ENCODE measurements at places on chromosomes 7 and 10.
A peak's percentile ranks its signal among the peaks of the same experiment; 100 is the strongest.

DNA sequence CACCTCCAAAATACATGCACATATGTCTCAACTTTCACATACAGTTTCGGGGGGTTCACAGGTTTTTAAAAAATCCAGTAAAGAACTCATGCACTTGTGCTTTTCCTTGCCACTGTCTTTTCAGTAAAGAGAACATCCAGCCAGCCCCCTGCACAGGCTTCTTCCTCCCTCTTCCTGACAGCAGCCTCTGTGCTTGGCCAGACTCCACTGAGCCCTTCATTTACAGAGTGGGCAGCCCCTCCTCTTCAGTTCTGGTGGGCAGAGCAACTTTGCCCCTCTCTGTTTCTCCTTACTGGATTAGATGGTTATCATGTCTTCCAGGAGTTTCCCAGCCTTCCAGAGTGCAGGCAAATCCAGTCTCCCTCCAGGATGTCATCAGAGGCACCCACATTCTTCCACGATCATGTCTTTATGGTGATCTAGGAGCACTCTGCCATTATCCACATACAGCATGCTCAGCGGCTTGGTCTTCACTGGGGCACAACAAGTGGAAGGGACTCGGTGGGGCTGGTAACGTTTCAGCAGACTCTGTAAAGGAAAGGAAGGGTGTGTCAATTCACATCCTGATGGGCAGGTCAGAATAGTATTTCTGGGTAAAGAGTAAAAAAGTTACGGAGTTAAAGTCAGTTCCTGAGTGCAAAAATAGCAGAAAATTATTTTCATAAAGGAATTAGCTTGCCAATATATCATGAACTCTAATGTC, 8.8 kb downstream of the NODAL start:
- no peak for DNase-seq

- no peak for DNase-seq
These were observed 114.9 kb upstream of the NANOS1 start for GRCh38 chr10:118914629-118915028.

GRCh38 chr7:86991771-86992191, 67.7 kb downstream of the ELAPOR2 start:
- no peak for DNase-seq

GRCh38 chr7:37112876-37113275, 335.8 kb downstream of the ELMO1 start:
- no peak for DNase-seq

DNA sequence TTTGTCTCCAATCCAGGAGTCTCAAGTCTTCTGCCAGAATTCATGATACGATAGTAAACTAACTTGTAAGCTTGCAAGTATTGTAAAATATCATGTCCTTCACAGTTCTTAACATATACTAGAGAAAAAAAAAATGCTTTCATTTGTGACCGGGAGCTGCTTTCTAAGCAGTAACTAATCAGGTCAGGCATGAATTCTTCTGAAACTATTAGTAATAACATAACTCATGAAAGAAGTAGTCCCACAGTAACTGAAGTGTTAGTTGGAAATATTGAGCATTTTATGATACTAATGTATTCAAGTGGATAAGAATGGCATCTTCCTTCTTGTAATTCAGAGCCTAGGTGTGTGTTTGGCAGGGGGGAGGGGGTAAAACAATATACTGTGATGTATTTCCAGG, 665.6 kb downstream of the DNAJB9 start:
- DNase-seq = no peak

DNA sequence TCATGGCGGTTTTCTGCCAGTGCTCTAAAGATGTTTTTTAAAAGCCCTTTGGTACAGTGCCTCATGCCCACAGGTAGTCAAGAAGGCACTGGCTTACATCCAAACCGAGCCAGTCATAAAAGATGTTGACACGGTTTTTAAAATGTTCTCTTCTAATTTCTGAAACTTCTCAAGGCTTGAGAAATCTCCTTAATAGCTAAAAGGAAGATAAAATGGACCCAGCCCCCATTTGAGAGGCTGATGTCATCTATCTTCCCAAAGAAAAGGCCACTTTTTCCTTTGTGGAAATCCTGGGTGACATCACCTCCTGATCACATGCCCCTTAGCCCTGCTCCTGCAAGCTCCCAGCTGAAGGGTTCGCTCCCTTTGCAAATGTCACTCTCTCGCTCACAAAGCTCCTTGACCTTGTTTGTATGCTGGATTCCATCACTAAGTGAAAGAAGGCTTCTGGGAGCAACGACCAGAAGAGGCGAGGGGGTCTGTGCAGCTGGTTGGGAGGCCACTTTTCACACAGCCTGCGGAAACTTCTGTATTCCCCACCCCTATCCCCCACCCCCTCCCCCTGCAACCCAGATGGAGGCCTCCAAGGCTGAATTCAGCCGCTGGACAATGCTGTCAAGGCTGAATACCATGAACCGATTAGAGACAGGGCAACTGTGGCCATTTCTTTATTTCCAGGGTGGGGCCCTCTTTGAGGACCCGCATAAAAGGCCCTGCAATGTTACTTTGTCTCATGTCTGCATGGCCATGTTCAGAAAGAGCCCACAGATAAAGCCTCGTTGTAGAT, 122.8 kb downstream of the CUBN start:
- no peak for DNase-seq

GRCh38 chr7:76193466-76193865, 8.2 kb upstream of the SRRM3 start:
- DNase-seq = no peak

DNA sequence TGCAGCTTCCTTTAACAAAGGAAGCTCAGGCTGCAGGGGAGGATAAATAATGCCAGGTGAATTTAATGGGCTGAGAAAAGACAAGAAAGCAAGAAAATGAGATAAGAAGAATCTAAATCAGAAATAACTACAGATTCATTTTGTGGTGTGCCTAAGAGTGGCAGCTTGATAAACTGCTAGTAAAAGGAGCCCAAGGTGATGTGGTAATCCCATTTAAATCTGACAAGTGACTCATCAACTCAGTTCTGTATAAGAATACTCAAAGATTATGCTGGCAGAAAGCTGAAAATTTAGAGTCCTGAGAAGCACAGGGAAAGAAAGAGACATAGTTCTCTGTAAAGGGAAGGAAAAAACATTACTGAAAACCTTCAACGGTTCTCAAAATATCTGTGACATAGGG, 109.4 kb upstream of the PDE1C start:
- DNase-seq = no peak

- peak; percentile 47 for DNase-seq
These were observed 50.8 kb downstream of the C10orf120 start for GRCh38 chr10:122648599-122649428.

DNA sequence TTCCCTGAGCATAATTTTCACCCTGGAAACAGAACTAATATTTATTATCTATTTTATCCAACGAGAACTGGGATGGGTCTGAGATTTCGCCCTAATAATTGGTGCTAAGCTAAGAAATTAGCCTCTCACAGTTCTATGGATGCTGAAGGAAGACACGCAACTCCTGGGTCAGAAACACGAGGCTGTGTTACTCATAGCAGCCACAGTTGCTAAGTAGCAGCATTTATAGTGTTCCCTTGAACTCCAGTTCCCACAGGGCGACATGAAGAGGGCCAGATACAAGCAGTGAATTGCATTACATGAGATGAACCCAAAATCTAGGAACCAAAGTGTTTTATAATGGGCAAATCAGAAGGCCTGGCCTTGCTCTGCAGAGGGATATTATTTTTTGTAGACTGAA, 109.8 kb upstream of the AGR3 start:
- no peak for DNase-seq

- DNase-seq = no peak
These were observed 169.3 kb upstream of the PRSS1 start for GRCh38 chr7:142579946-142580345.

GRCh38 chr7:42159130-42159529, 77.9 kb downstream of the GLI3 start:
- DNase-seq = no peak

- DNase-seq = peak; percentile 12
These were observed 15.5 kb downstream of the ACBD5 start for GRCh38 chr10:27225011-27225590.

DNA sequence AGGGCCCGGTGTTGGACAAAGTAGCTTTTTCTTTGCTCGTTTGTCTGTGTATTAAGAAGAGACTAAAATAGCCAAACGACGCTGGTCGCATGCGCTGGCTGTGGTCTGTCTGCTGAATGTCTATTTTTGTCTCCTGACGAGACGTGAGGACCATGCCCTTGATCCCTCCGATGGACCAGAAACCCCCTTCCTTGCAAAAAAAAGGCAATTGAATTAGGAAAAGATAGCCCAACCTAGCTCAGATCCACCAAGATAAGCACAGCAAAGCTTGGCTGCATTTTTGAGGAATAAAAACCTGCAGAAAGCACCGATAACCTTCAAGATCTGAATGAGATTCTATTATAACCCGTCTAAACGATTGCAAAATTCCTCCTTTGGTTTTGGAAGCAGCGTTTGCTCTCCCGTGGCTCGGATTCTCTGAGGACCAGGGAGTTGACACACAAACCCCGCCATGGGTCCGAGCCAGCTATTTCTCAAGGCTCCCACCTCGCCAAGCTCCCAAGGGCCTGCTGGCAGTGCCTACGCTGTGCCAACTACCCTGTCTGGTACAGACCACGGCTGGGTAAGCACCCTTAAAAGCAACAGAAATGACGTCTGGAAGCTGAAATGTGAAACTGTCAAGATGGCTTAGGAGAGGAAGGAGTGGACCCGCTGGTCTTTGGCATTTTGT, 17.7 kb upstream of the TTYH3 start:
- no peak for DNase-seq

GRCh38 chr7:20958572-20958971, 171.9 kb upstream of the SP8 start:
- no peak for DNase-seq

DNA sequence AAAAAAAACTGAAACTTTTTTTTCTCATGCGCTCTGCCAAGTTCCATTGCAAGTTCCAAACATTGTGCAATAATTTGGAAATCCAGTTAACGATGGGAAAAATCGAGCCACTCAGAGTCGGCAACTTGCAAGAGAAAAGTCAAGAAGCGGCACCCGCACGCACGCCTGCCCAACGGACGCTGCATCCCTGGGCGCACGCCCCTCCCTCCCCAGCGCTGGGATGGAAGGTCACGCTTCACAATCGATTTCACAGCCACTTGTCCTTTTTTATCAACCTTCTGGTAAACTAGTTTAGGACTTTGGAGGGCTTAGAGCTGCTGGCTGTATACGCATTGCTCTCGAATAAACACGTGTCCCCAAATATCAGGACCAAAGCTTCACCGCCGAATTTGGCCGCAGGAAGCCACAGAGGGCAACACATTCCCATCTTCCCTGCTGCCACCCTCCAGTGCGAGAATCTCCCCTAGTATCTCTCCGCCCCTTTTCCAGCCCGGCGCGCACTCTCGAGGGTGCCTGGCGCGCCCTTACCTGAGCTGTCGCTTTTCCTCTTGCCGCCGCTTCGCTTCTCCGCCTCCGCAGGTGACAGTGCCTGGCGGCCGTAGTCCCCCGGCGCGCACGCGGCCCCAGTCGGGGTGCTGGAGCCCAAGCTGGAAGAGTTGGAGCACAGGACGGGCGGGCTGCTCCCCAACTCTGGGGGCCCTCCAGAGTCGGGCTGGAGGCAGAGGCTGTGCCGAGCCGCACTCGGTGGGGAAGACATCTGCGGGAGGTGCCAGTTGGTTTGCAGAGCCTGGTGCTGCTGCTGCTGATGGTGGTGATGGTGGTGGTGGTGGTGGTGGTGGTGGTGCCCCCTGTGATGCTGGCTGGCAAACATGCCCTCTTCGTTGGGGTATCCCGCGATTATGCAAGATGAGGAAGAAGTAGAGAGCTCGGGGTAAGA, 857 bp downstream of the MEOX2 start:
- DNase-seq = no peak

- DNase-seq = peak; percentile 87
These were observed at the start of gene TMEM273 for GRCh38 chr10:49187950-49188761. TSS of gene TMEM273 (minus strand) at chr10:49188391. CDS start at chr10:49188336, 55 bp downstream.

DNA sequence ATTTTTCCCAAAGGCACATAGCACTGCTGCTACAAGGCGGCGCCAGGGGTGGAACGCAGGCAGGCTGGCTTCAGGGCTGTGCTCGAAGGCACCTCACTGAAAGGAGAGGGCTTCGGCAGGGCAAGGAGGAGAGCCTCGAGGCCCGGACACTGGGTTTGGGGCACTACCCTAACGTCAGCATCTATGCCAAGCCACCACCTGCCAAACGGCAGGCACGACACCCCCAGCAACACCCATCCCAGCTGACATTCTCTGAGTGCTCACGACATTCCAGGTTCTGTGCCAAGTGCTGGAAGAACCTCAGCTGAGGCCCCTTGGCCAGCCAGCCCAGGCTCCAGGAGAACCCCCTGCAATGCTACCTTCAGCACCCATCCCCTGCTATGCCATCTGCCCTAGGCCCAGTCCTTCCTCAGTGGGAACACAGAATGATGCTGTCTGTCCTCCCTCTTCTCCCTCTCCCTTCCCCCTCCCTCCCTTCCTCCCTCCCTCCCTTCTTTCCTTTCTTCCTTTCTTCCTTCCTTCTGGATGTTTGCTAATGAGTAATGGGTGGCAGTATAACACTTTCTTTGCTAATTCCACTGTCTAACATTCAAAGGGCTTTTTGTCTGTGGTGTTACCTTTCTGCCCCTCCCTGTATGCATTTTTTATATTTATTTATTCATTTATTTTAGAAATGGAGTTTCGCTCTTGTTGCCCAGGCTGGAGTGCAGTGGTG, 24.3 kb downstream of the ZCCHC24 start:
- DNase-seq = no peak

- no peak for DNase-seq
These were observed 138.2 kb downstream of the PLCE1 start for GRCh38 chr10:94131885-94132284.

DNA sequence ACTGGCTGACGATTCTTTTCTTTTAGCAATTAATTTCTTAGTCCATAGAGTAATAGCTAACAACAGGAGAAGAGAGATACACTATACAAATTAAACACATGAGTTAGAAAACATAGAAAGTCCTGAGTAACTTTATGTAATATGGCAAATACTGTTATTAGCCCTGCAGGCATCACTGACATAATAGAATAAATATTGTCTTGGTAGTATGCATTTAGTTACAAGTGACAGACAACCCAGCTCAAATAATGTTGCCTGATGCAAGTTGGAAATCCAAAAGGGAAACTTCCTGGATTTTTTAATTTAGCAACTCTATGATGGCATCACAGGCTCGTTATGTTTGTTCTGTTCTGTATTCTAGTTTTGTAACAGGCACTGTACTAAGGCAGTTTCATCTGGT, 95.1 kb downstream of the DKK1 start:
- DNase-seq = no peak

GRCh38 chr10:110022716-110023504, 15.1 kb downstream of the ADD3 start:
- DNase-seq = no peak

GRCh38 chr10:110460111-110460809, 37.4 kb upstream of the DUSP5 start:
- DNase-seq = peak; percentile 34

DNA sequence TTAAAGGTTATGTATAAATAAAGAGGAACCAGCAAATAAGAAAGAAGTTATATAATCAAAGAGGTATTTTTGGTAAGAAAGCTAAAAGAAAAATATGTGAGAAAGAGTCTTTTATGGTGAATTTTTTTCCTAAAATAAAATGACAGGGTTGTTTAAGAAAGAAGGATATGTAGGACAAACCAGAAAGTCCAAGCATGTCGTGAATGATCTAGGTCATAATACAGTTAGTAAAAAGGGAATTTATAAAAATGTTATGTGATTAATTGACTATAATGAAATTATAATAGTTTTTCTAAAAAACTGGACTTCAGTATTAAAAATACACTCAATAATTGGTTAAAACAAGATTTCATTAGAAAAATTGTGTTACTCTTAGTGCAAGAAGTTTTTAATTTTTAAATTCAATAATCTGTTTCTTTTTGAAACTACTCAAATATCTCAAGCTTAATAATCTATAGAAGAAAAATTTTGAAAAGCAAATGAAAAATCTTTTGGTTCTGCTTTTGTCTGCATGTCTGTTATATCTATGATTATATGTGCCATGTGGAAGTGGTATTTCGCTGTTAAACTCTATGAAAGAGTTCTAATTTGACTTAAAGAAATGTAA, 23.3 kb downstream of the AVL9 start:
- no peak for DNase-seq

Measured in activated CD4-positive, alpha-beta T cell treated with anti-CD3 and anti-CD28 coated beads, Interleukin-10, Interleukin-2, amounts not matched to agents 100 ng/mL and 50 ng/mL, durations not matched to agents 16 hours and 8 hours (primary cell).